ENCODE measurements at places on chromosomes 6 and 20.

DNA sequence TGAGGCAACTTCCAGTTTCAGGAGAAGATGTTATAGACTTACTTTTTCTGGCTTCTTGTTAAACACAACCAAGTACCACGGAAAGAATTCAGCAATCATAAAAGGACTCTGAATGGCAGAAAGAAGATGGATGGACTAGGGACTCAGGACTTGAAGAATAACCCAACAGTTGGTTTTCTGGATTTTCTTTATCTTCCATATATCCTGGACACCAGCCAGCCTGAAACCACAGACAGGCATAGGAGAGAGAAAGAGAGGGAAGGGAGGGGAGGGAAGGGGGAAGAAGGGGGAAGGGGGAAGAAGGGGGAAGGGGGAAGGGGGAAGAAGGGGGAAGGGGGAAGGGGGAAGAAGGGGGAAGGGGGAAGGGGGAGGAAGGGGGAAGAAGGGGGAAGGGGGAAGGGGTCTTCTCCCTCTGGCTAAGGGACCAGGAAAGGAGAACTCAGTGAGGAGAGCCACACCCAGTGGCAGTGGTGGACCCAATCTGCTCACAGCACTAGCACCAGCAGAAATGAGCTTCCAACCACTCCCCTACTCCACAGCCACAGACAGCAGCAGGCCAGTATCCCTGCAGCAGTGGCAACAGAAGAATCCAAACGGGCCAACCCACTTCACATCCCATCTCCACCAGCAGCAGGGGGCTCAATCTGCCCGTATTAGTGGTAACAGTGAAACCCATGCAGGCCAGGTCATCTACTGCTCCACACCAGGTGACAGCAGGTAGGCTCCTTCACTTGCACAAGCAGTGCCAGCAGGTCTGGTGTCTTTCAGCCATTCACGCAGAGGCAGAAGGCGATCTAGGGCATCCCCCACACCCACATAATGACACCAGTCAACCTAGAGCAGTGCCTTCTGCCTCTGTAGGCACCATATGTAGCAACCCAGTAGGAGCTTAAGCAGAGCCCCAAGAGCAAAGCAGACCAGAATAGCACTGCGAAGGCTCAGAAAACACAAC is 78.6 kb downstream of the TRMT6 start:
- DNase-seq, result no peak

GRCh38 chr6:21091411-21091810 is 502.1 kb upstream of the SOX4 start:
- DNase-seq, result no peak

- no peak for DNase-seq
Measured at GRCh38 chr6:93293872-93294271, 125.5 kb downstream of the EPHA7 start.

DNA sequence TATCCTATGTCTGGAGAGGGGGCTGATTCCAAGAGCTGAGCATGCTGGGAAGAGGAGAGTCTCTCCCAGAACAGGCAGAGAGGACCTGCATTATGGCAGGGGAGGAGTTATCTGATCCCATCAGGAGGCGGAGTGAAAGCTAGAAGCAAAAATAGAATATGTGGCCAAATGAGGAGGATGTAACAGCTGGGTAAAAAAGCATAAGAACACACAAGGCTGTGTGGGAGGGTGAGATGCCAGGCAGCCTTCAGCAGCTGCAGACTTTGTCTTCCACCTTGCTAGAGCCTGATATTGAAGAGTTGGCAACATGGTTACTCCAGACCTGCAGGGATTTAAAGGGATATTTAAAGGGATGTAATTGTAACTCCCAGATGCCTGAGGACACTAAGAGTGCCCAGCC is 167.1 kb downstream of the PTPRT start:
- no peak for DNase-seq

DNA sequence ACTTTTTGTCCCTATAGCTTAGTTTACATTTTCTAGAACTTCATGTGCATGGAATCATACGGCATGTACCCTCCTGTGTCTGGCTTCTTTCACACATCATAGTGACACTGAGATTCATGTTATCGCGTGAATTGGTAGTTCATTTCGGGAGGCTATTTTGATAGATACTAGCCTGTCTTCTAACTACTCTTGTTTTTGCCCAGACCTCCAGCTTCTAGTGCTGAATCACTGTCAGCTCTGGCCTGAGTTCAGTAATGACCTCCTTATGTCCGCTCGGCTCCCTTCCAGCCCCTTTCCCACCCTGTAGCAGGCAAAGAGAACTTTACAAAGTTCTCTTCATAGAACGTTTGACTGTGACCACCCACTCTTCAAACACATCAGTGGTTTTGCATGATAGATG is 14.1 kb downstream of the MYBL2 start:
- no peak for DNase-seq

DNA sequence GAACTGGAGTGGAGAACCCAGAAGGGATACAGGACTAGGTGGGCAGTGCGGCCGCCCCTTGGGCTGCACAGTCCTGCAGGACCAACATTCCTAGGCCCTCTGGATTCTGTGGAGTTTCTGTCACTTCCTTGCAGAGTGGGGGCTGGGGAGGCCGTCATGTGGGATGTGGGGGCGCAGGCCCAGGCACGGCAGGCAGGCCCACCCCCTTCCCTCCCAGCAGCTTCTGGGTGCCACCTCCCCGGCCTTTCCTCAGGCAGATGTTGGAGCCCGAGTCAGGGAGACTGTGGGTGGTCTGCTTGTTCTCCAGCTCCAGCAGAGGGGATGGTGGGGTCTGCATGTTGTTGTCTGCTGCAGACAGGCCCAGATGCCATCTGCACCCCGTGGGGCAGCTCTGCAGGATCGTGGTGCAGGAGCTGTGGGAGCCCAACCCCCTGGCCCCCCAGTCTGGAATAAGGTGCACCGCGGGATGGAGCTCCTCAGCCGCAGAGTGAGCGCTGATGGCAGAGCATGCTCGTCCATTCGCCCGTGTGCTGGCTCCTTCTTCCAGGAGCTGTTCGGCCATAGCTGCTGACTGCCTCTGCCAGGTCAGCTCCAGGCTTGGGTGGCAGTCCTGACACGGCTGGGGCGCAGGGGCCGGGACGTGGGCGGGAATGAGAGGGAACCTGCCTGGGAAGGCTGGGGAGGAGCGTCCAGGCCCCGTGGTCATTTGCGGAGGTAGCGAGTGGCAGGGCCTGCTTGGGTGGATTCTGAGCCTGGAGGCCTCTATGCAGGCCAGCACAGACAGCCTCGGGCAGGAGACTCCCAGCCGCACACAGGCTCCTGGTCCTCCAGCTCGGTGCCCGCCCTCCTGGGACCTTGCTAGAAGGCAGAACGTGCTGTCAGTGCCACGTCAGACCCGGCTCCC is 18.1 kb downstream of the SLC17A9 start:
- DNase-seq, result no peak

DNA sequence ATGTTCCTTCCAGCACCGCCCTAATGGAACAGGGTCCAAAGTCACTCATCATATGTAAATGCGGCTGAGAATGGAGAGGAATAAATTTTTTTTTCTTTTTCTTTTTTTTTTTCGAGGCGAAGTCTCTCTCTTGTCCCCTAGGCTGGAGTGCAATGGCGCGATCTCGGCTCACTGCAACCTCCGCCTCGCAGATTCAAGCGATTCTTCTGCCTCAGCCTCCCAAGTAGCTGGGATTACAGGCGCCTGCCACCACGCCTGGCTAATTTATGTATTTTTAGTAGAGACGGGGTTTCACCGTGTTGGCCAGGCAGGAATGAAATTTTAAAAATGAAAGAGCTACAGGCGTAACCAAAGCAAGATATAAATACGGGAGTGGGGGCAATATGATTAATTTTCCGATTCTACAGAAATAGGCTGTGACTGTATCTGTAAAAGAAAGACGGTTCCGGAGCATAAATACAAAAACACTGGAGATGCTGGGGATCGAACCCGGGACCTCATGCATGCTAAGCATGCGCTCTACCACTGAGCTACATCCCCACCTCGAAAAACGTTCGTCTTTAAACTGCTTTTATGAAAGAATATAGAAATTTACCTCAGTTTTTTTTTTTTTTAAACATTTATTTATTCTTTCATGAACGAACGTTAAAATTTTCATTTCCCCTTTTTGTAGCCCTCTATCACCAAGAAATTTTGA is 132.2 kb downstream of the GPX5 start:
- peak; percentile 56 for DNase-seq

GRCh38 chr6:38509713-38510112 is 130.0 kb downstream of the BTBD9 start:
- DNase-seq, result no peak

- DNase-seq, result no peak
Measured at GRCh38 chr6:150560004-150560883, 39.4 kb upstream of the PLEKHG1 start.

GRCh38 chr6:4687989-4688947 is 87.9 kb upstream of the CDYL start:
- no peak for DNase-seq

GRCh38 chr6:37987018-37987417 is 167.5 kb downstream of the ZFAND3 start:
- no peak for DNase-seq

DNA sequence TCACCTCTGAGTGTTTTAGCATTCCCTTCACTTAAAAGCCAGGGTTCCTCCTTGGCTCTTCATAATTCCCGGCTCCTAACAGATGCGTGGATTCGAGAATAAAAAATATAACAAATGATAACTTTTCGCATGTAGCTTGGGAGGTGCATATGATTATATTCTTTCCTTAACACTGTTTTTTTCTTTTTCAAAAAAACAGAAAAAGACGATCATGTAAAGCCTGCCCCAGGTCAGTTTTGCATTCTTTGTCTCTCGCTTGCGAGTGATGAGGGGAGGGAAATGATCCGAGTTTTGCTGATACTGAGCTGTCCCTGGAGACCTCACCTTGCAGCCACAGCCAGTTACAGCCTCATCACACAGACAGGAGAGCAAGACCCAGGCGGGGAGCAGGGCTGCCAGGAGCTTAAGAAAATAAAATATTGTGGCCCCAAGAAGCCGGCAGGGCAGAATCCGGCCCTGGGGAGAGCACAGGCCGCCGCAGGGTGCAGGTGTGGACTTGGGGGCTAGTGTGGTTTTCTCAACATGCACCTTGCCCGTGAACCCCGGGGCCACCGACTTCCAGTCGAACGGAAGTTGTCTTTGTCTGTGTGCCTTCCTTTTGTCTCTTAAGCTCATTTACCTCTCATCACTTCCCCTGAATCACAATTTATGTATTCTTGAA is 301.8 kb downstream of the TAF4 start:
- no peak for DNase-seq

GRCh38 chr6:7805850-7806214 is 79.9 kb downstream of the BMP6 start:
- no peak for DNase-seq

GRCh38 chr6:108916026-108916686 is 67.9 kb downstream of the ARMC2 start:
- DNase-seq, result no peak

GRCh38 chr6:113004470-113005270 is 657.5 kb downstream of the RFPL4B start:
- no peak for DNase-seq

- no peak for DNase-seq
Measured at GRCh38 chr6:160133441-160134336, 12.1 kb downstream of the SLC22A1 start.

DNA sequence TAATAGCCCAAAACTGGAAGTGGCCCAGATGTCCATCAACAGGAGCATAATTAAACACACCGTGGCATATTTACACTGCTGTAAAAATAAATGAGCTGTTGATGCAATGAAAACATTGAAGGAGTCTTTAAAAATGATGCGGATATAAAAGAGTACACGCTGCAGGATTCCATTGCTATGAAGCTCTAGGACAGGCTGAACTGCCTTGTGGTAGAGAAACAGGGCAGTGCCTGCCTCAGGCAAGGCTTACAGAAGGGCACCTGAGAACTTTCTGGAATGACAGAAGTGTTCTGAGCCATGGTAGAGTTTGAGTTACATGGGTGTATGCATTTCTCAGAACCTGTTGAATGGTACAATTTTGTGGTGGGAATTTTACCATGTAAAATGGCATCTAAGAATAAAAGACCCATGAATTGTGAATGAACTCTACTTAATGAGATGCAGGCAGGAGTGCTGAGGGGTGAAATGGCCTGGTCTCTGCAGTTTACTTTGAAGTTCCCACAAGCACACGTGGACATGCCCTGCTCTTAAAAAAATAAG is 45.3 kb upstream of the RIN2 start:
- DNase-seq, result no peak

- peak; percentile 7 for DNase-seq
Measured at GRCh38 chr6:110944681-110945151, 13.8 kb upstream of the GTF3C6 start.

DNA sequence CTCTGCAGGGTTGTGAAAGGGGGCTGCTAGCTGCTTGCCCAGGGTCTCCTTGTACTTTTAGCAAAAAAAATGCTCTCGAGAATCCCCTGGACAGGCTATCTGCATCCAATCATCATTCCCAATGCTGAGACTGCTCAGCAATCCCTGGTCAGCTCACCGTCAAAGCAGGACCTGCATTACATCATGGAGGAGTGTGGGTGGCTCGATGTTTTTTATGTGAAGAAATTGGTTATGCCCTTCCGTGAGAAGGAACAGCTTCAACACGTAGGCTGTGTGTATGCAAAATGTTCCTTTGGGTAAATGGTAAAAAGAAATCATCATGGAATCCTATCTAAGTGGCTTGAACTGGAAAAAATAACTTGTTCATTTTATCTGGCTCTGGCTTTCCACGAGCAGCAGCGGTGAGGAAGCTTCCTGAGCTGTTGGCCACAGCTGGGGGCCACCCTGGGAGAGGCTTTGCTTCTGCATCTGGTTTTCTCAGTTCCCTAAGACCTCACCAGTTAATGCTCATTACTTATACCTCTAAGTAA is 111.4 kb downstream of the FYN start:
- DNase-seq, result peak; percentile 30

DNA sequence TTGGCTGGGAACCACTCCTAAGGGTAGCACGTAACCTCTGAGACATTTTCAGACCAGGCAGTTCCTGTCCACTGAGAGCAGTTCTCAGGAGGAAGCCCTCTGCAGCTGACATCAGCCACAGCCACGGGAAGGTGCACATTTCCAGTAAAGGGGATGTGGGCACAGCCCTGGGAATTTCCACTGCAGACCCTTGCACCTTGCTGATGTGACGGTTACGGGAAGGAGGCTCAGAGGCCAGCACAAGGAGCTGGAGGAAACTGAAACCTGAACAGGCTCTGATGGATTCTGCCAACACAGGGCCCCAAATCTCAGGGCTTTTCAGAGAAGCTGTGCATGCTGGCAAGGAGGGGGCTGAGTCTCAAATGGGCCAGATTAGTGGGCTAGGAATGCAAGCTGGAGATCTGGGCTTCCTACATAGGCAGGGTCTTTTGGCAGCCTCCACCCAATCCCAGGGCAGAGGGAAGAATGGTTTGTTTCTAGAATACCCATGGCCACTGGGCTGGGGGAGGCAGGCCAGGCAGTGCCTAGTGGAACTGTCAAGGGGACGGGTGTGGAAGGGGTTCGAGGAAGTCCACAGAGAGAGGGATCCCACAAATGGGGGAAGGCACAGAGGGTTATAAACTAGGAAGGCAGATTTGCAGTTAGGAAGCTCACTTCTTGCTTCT is 14.2 kb downstream of the EBF4 start:
- DNase-seq, result no peak

GRCh38 chr6:100300221-100300736 is 164.4 kb downstream of the SIM1 start:
- no peak for DNase-seq

DNA sequence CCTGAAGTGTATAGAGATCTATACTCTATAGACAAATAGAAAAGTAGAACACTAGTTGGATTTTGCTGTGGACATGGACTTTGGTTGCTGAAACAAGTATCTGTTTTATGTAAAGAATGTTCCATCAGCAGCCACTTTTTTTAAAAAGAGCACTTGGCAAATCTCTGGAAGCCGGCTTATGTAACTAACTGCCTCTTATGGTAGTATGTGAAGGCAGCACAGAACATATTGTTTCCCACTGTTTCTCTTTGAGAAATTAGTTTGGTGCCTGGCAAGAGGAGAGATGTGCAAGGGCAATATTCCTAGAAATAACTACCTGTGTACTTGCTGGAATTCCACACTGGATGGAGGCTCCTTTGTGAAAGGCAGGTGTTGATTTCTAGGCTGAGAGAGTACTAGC is 242.3 kb upstream of the PREP start:
- DNase-seq, result no peak

Measured in CD4-positive, alpha-beta T cell treated with Interleukin-6 for 4 hours (primary cell).